Mesangial cell (primary cell): ENCODE measurements at places on chromosomes 11 and 22. TPM values are rescaled to one million over a fixed set of nuclear protein-coding genes. Genes with fewer than 3 reads are reported as not detected.

HTR3B gene
- not detected in 2 replicates for total RNA-seq

KREMEN1 gene
- 5.7 and 8.1 TPM in 2 replicates for total RNA-seq

CTSW gene
- total RNA-seq = 0.81 TPM in 1 of 2 replicates, not detected in the other

OR8D1 gene
- total RNA-seq = not detected in 2 replicates

CCDC81 gene
- 0.76 and 0.81 TPM in 2 replicates for total RNA-seq

ARHGAP8 gene
- 3.9 and 8.9 TPM in 2 replicates for total RNA-seq

OOSP4A gene
- not detected in 2 replicates for total RNA-seq

GPR83 gene
- total RNA-seq = not detected in 2 replicates

PATE4 gene
- total RNA-seq = not detected in 2 replicates

HSPA8 gene
- total RNA-seq = 763 and 1,343 TPM in 2 replicates

PI4KA gene
- 54.6 and 63.0 TPM in 2 replicates for total RNA-seq

OR51M1 gene
- total RNA-seq = not detected in 2 replicates

OR51B4 gene
- not detected in 2 replicates for total RNA-seq

LRRC56 gene
- 0.33 and 2.3 TPM in 2 replicates for total RNA-seq

RHOD gene
- total RNA-seq = 38.5 and 94.6 TPM in 2 replicates

SYT13 gene
- 5.5 and 11.9 TPM in 2 replicates for total RNA-seq

OR56A1 gene
- total RNA-seq = not detected in 2 replicates

UPK3A gene
- not detected in 2 replicates for total RNA-seq

OR51E2 gene
- total RNA-seq = not detected in 2 replicates

TMPRSS5 gene
- 0.13 and 0.16 TPM in 2 replicates for total RNA-seq

MMP13 gene
- total RNA-seq = 0.33 and 4.1 TPM in 2 replicates

PYGM gene
- 0.16 and 2.3 TPM in 2 replicates for total RNA-seq

PANX2 gene
- total RNA-seq = 0.13 and 0.16 TPM in 2 replicates

BTBD18 gene
- total RNA-seq = not detected in 2 replicates

TMEM45B gene
- 0.16 and 0.76 TPM in 2 replicates for total RNA-seq

MAPK11 gene
- 14.3 and 19.8 TPM in 2 replicates for total RNA-seq

TMEM151A gene
- total RNA-seq = 0.16 and 17.6 TPM in 2 replicates

NRXN2 gene
- not detected in 2 replicates for total RNA-seq

TMEM121B gene
- 0.33 and 0.51 TPM in 2 replicates for total RNA-seq

MYRF gene
- 45.6 and 93.3 TPM in 2 replicates for total RNA-seq

SMTNL1 gene
- total RNA-seq = not detected in 2 replicates

CADM1 gene
- 33.7 and 51.8 TPM in 2 replicates for total RNA-seq

A4GALT gene
- 20.0 and 53.4 TPM in 2 replicates for total RNA-seq

OR51B5 gene
- total RNA-seq = not detected in 2 replicates

C22orf31 gene
- not detected in 2 replicates for total RNA-seq

OR4X1 gene
- not detected in 2 replicates for total RNA-seq

P2RX6 gene
- total RNA-seq = 0.16 and 0.38 TPM in 2 replicates

CHADL gene
- total RNA-seq = 8.1 TPM in 1 of 2 replicates, not detected in the other

OR52A1 gene
- total RNA-seq = not detected in 2 replicates
